Body of pancreas (tissue), 4 donors: ENCODE measurements at places on chromosomes 7 and 10.
A peak's percentile ranks its signal among the peaks of the same experiment; 100 is the strongest.

DNA sequence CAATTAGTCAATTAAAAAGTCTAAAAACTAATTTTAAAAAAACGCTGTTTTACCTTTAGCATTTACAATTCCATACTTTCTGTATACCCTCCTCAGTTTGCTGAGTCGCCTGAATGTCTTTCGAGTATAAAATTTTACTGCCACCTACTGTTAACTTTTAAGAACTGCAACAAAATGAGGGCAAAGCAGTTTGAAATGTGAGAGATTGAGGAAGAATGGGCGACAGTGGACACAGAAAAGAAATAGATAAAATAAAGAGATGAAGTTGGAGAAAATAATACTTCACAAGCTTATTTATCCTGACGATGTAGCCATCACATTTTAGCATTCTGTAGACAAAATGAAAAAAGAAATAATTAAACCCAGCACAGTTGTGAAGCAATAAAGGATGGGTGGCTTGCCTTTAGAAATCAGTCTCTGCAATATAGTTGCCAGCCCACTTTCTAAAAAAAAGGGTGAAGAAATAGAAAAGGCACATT, 110.8 kb upstream of the PTN start:
- no peak for DNase-seq

GRCh38 chr7:29281782-29282541, 87.4 kb downstream of the CHN2 start:
- DNase-seq: peak; percentile 30

DNA sequence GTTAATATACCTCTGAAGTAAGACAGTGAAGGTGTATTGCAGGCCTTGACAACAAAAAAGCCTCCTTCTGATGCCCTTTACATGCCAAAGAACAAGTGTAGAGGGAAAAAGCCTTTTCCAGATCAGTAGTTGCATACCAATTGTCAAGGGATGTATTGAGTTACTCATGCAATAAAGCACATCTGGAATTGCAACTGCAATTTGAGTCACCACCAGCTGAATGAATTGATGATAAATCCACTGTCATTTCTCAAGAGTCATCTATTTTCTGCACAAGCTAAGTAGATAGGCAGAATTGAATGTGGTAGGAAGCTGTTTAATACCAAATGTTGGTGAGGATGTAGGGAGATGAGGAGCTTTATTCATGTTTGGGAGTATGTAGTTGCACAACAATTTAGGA, 325.9 kb upstream of the SMIM30 start:
- DNase-seq: no peak

DNA sequence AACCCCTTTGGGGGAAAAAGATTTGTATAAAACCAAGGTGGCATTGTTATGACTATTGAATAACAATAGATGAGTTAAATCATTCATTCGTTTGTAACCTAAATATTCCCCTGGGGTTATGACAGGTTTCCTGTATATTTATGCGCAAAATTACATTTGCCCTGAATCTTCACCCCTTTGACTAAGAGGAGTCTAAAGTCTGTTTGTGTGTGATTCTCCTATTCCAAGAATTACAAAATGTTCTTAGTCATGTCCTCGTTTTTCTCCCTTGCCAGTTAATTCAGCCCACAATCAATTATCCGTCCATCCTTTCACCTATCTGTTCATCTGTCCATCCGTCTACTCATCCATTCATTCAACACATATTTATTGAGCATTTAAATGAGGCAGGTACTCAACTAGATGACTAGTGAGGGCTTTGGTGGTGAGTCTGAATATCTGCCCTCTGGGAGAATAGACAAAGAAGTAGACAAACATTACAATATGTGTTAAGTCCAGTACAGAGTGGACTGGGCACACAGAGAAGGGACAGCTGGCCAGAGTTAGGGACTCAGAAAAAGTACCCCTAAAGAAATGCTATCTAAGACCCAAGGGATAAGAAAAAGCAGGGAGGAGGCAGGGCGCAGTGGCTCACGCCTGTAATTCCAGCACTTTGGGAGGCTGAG, 35.6 kb upstream of the TCF7L2 start:
- DNase-seq: no peak

DNA sequence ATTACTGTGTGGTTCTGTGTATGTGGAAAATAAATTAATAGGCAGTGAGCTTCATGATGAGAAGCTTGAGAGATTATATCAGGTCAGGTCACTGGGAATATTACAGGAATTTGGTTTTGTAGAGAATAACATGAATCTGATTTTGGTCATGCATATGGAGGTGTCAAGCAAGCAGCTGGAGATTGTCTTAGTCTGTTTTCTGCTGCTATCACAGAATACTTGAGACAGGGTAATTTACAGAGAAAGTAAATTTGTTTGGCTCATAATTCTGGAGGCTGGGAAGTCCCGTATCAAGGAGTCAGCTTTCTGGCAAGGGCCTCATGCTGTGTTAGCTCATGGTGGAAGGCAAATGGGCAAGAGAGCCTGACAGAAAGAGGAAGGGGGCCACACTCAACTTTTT, 120.7 kb upstream of the FAM3C start:
- no peak for DNase-seq

GRCh38 chr7:8389593-8390261, 43.7 kb upstream of the NXPH1 start:
- no peak for DNase-seq

DNA sequence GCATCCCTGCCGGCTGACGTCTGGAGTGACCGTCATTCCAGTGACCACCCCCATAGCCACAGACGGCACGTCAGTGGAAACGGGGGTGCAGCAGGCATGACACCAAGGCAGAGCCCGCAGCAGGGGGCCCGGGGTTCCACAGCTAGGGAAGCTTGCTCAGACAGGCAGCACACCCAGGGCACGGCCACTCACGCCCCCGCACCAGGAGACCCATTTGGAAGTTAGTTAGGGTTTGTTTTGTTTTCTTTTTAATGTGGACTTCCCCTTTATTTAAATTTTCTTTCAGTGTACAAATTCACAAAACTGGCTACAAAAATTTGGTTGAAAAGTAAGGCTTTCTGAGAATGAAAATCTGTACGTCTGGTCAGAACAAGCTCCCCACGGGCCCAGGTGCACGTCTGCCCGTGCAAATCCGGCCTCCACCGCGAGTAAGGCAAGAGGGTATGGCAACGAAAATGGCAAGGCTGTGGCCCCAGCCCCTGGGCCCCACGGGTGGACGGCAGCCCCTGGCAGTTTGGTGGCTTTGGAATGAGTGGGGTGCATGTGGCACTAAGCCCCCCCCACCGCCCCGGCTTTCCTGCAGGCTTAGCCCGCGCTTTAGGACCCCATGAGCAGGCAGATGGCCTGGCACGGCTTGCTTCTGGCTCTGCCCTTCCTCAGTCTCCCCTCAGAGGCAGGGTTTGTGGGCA, 124.2 kb downstream of the FAM53B start:
- no peak for DNase-seq

- no peak for DNase-seq
These were observed 23.1 kb downstream of the PLPP4 start for GRCh38 chr10:120480065-120480600.

DNA sequence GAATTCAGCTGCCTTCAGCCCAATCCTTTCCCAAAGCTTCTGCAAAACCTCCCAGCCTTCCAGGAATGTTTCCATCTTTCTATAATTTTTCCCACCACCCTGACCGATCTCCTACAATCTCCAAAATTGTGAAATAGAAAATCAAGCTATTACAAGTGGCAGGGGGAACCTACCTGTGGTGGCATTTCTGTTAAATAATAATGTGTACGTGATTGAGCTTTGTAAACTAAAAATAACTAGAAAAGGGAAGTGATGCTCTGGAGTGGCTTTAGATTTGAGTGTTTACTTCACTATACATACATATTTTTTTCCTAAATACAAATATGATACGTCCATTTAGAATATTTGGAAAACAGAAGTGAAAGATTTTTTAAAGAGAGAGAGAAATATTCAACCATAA, 593.6 kb downstream of the GRM8 start:
- no peak for DNase-seq

- DNase-seq: peak; percentile 46
These were observed 7.0 kb downstream of the GET4 start for GRCh38 chr7:883055-884021.

GRCh38 chr10:123562387-123562786, 103.8 kb upstream of the GPR26 start:
- no peak for DNase-seq

DNA sequence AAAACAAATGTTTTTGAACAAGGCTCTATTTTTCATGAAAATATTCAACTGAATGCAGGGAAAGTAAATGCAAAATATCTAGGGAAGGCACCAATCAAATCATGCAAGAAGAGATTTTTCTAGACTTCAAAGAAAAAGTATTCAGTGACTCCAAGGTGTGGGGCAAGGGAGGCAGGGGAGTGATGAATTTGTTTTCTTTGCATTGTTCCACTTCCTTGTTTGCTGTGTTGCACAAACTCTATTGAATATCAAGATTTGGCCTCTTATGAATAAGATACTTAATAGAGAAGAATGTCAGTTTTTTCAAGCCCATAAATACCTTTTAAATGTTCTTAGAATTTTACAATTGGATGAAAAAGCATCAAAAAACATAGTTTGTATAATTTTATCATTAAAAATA, 26.4 kb downstream of the STEAP1 start:
- no peak for DNase-seq

GRCh38 chr10:42637648-42638054, 719 bp downstream of the ZNF33B start:
- DNase-seq: peak; percentile 14

GRCh38 chr10:107206833-107207232, 42.3 kb upstream of the SORCS1 start:
- no peak for DNase-seq

GRCh38 chr7:711093-711921, 15.2 kb upstream of the DNAAF5 start:
- no peak for DNase-seq

DNA sequence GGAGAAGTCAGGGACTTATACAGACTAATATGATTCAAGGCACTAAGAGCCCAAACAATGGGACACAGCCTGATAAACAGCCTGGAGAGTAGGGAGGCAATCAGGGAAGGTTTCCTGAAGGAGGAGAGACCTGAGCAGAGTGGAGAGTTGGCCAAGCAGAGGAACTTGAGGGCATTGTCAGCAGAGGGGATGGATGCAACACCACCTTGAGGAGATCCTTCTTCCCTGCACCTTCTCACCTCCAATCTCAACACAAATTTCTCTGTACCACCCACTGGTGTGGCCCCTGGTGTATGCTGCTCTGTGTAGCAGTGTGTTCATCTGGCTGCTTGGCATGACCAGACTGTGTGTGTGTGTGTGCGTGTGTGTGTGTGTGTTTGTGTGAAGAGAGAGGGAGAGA, 146.2 kb downstream of the WDR11 start:
- DNase-seq: no peak

- DNase-seq: peak; percentile 93
These were observed 60.6 kb upstream of the TRIM8 start for GRCh38 chr10:102583435-102584417.

DNA sequence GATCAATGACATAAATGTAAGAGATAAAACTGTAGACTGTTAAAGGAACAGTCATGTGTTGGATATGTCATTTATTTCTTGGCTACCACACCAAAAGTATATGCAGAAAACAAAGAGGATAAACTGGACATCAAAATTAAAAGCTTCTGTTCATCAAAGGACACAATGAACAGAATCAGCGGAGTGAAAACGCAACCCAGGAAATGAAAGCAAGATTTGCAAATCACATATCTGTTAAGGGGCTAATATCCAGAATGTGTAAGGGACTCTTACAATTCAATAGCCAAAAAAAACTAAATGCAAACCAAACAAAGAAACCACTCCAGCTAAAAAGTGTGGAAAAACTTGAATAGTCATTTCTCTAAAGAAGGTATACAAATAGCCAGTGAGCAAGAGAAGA, 164.3 kb downstream of the ZMYND11 start:
- DNase-seq: no peak

- no peak for DNase-seq
These were observed 240.6 kb upstream of the KIAA1217 start for GRCh38 chr10:23968301-23968700.

GRCh38 chr7:118657391-118658005, 433.0 kb downstream of the ANKRD7 start:
- DNase-seq: no peak

- DNase-seq: no peak
These were observed 479 bp downstream of the PNPLA8 start for GRCh38 chr7:108525327-108525984.
